Activated T-cell treated with anti-CD3 and anti-CD28 coated beads for 48 hours (primary cell): ENCODE measurements at places on chromosomes 1 and 21.

- DNase-seq, result no peak
These were observed 3.6 kb downstream of the GUK1 start for GRCh38 chr1:228143480-228144192.

DNA sequence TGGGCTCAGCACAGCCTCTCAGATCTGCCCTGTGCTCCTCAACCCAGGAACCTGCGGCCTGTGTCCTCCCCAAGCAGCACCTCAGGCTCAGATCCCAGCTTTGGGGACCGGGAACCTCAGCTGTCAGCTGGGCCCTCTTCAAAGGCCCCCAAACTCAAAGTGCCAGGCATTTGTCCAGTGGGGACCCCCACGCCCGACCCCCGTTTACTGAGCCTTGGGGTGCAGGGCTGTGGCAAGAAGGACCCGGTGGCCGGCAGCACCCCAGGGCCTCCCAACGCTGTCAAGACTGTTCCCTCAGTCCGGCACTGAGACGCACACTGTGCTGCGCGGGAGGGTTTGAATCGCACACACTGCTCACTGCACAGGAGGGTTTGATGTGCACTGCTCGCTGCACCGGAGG lies 35.0 kb downstream of the MORN1 start:
- no peak for DNase-seq

GRCh38 chr1:15883326-15883725 lies 35.8 kb downstream of the SPEN start:
- no peak for DNase-seq

- no peak for DNase-seq
These were observed 944 bp downstream of the AADACL4 start for GRCh38 chr1:12644829-12645228.

DNA sequence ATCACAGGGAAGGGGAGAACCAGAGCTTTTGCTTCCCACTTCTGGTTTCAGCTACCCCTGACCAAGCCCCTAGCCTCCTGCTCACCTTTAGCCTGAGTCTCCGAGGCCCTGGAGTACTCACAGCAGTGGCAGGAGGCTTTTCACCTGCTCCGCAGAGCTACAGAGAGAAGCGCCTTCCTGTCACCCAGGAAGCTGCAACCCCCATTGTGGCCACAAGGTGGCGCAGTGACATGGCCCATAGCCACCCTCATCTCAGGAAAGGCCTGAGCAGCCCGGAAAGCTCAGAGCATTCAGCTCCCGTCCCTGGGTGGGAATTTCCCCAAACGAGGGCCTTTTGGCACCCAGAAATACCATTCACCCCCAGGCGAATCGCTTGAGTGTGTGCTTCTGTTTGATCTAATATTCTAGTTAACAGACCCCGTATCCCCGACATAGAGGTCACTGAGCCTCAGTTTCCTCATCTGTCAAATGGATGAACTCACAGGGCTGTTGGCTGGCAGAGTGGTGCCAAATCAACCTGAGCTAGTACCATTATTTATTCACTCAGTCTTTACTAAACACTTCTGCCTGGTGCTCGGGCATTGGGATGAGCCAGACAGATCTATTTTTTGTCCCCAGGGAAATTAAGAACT lies 25.3 kb downstream of the A3GALT2 start:
- peak; percentile 76 for DNase-seq

- no peak for DNase-seq
These were observed 9.8 kb downstream of the EDN2 start for GRCh38 chr1:41474490-41475271.

GRCh38 chr1:69139007-69139406 lies 428.7 kb upstream of the LRRC7 start:
- DNase-seq, result no peak

- DNase-seq, result no peak
These were observed 1.2 kb upstream of the CDA start for GRCh38 chr1:20587661-20588053.

DNA sequence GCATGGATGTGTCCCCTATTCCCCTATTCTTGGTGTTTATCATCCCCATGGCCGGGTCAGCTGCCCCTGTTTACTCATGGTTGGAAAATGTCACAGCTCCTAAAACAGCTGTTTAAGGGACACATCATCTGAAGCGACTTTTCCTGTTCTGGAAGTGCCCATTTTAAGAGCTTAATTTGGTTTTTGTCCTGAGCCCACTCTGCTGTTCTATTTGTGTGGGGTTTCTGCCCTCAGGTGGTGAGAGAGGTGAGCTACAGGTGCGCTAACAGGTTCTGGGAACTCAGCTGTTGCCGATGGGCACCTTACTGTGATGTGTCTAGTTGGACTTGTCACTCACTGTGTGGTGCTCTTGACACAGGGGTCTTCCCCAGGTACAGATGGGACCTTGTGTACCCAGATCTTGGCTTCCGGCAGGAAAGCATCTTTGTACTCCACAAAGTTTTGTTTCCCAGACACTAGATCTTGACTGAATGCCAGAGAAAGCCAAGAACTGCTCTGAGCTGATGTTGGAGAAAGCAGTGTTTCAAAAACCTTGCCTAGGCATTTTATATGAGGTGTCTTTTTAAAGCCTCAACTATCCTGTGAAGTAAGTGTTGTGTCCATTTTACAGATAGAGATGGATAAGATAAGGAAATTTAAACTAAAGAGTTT lies 59.0 kb upstream of the CD1D start:
- no peak for DNase-seq

DNA sequence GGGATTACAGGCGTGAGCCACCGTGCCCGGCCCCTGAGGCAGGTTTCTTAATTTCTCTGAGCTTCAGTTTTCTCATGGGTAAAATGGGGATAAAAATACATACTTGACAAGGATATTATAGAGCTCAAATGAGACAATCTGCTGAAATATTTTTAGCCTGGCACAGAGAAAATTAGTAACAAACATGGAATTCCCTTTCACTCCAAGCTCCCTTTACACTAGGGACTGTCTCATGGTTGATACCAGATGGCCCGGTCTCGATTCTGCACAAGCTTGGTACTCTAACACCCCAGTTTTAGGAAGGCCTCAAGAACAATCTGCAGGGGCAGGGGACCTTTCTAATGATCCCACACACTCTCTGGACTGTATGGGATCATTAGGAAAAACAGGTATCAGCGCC lies 671.7 kb downstream of the SMYD3 start:
- no peak for DNase-seq

DNA sequence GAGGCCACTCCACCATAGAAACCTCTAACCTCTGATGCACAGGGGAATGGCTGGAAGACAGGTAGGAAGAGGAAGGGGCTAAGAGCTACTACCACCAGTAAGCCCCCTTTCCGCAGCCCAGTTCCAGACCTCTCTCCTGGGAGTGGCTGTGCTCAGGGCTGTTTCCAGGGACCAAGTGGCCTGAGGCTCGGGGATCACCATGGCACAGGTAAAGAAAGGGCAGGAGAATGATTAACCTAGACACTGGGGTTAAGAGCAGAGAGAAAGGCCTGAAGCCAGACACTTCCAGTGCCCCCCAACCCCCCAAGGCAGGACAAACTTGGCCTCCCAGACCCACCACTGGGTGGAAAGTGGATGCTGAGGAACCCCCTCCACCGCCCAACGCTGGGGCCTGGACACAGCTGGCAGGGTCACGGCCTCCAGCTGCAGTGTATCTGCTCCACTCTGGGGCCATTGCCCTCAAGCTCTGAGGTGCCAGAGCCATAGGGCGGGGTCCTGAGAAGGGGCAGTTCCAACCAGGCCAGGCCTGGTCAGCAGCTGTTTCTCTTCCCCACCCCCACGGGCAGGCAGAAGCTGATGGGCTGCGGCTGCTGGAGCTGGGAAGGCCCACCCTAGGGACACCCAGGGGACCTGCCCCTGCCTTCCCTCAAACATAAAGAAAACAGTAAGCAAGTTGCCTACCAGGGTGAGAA lies 2.6 kb downstream of the TAGLN2 start:
- DNase-seq, result no peak

GRCh38 chr1:90317628-90318027 lies 322.7 kb downstream of the ZNF326 start:
- no peak for DNase-seq

DNA sequence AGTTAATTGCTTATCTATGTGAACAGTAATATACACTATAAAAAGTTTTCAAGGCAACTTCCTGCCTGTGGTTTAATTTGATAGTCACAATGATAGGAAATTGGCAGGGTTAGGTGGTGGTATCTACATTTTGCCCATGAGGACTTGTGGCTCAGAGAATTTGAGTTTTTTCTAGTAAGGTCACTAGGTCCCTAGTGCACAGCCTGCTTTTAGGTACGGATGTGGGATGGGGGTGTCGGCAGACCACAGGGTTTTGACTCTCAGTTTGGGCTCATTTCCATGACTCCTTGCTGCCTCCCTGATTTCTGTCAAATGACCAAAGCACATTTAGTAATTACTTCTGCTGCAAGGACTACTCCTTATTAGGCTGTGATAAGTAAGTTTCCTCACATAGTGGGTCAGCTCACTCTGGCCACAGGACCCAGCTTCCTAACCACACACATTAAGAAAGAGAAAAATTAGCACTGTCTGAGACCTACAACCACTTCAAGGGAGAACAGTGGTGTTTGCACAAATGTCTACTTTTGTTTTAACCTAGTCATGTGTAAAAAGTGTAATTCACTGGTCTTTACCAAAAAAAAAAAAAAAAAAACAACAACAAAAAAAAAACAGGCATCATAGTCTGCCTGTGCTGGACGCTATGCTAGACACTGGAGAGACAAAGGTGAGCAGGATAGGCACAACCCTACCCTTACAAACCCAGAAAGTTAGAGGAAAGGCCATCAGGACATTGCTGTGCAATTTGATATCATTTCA lies 43.7 kb downstream of the MRPL39 start:
- no peak for DNase-seq
